ENCODE measurements at places on chromosomes 5 and 9. TPM values are rescaled to one million over a fixed set of nuclear protein-coding genes. Genes with fewer than 3 reads are reported as not detected.

MLANA gene
- polyA plus RNA-seq, result 0.29 TPM

LMX1B gene
- not detected for polyA plus RNA-seq

FGF1 gene
- 0.24 TPM for polyA plus RNA-seq

NMUR2 gene
- polyA plus RNA-seq, result not detected

BTNL8 gene
- polyA plus RNA-seq, result 0.63 TPM

PCDHGA12 gene
- 0.39 TPM for polyA plus RNA-seq

PIP5K1B gene
- 0.24 TPM for polyA plus RNA-seq

ADRB2 gene
- polyA plus RNA-seq, result 3.6 TPM

OR1Q1 gene
- not detected for polyA plus RNA-seq

CRHBP gene
- 37.3 TPM for polyA plus RNA-seq

LCN2 gene
- 64.5 TPM for polyA plus RNA-seq

ANKRD31 gene
- polyA plus RNA-seq, result 0.04 TPM

CDKN2B-AS1 gene
- not detected for polyA plus RNA-seq

IFNA2 gene
- polyA plus RNA-seq, result not detected

CCT5 gene
- 79.6 TPM for polyA plus RNA-seq

GKAP1 gene
- polyA plus RNA-seq, result 10.9 TPM

ZNF622 gene
- polyA plus RNA-seq, result 16.6 TPM

PCDHA3 gene
- polyA plus RNA-seq, result not detected

CDHR2 gene
- 8.8 TPM for polyA plus RNA-seq

ARL14EPL gene
- polyA plus RNA-seq, result not detected

PHF24 gene
- 0.03 TPM for polyA plus RNA-seq

PCDHGA8 gene
- 0.13 TPM for polyA plus RNA-seq

PCDHA1 gene
- not detected for polyA plus RNA-seq

TMEM232 gene
- polyA plus RNA-seq, result 0.39 TPM

PRRX2 gene
- polyA plus RNA-seq, result 0.03 TPM

ATG10 gene
- polyA plus RNA-seq, result 3.1 TPM

IGIP gene
- polyA plus RNA-seq, result 3.3 TPM

SUSD3 gene
- 13.9 TPM for polyA plus RNA-seq

LCN15 gene
- polyA plus RNA-seq, result not detected

SARDH gene
- 57.1 TPM for polyA plus RNA-seq

GFM2 gene
- 15.5 TPM for polyA plus RNA-seq

SLC6A18 gene
- polyA plus RNA-seq, result not detected

BAAT gene
- 136 TPM for polyA plus RNA-seq

FOXD4L6 gene
- not detected for polyA plus RNA-seq

HSPB3 gene
- polyA plus RNA-seq, result not detected

LHX6 gene
- 0.26 TPM for polyA plus RNA-seq

GRM6 gene
- polyA plus RNA-seq, result not detected

GM2A gene
- 4.1 TPM for polyA plus RNA-seq

HACD4 gene
- polyA plus RNA-seq, result 0.31 TPM

OBP2B gene
- not detected for polyA plus RNA-seq

CATSPER3 gene
- polyA plus RNA-seq, result 0.37 TPM

RNF208 gene
- 4.6 TPM for polyA plus RNA-seq

ROR2 gene
- polyA plus RNA-seq, result 0.13 TPM

SV2C gene
- 0.03 TPM for polyA plus RNA-seq

FAT2 gene
- polyA plus RNA-seq, result 0.07 TPM

MARCHF11 gene
- polyA plus RNA-seq, result not detected

LCN9 gene
- polyA plus RNA-seq, result not detected

SPATA31A3 gene
- not detected for polyA plus RNA-seq

EIF4E1B gene
- polyA plus RNA-seq, result not detected

MFAP3 gene
- polyA plus RNA-seq, result 2.7 TPM

PCDHB13 gene
- polyA plus RNA-seq, result 0.11 TPM

C5orf63 gene
- polyA plus RNA-seq, result 2.1 TPM

SVEP1 gene
- polyA plus RNA-seq, result 1.5 TPM

PELO gene
- polyA plus RNA-seq, result 24.6 TPM

SSBP2 gene
- polyA plus RNA-seq, result 3.9 TPM

CCL28 gene
- polyA plus RNA-seq, result 1.2 TPM

PCDHGB7 gene
- polyA plus RNA-seq, result 0.78 TPM

Measured in liver (tissue), 10 donors.